Ascending aorta (tissue), 2 donors: ENCODE measurements at places on chromosomes 5 and 9. TPM values are rescaled to one million over a fixed set of nuclear protein-coding genes. Genes with fewer than 3 reads are reported as not detected.

Gene DDX4
- not detected for total RNA-seq

DNA sequence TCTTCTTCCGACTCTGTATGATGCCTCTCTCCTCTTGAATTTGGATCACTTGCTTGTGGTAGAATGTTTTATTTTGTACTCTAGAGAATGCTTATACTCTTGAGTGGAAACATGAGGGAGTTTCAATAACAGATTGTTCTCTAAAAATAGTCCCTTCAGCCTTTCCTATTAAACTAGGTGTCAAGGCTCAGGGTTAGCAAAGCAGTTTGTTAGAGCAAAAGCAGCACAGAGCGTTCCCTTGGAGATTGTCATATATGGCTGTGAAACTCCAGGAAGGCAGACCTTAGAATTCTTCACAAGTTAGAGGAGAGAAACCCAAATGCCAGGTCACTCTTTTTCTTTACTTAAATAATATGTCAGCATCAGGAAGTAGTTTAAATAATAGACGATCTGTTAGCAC, 33.0 kb downstream of the MAMDC2 start:
- no peak overlapping the region for H3K4me3 ChIP-seq
- peaks cover 17% of the 10 kb centered on the region for H3K4me1 ChIP-seq
- no peak for DNase-seq
- no peaks in the 10 kb centered on the region for H3K36me3 ChIP-seq
- H3K27ac ChIP-seq, result peak overlapping the region; percentile 73

DNA sequence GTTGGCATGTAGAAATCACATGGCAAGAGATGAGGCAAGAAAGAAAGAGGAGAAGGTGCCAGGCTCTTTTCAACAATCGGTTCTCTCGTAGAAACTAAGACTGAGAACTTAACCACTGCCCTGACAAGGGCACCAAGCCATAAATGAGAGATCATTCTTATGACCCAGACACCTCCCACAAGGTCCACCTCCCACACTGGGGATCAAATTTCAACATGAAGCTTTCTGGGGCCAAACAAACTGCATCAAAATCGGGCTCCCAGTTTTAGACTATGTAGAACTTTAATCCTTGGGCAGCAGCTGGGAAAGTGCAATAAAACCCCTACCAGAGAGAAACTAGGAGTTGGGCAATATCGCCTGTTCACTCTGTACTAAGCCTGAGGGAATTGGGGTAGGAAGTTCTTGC, 150.2 kb upstream of the CCDC152 start:
- no peak overlapping the region for H3K4me3 ChIP-seq
- H3K27me3 ChIP-seq, result no peaks in the 10 kb centered on the region
- H3K4me1 ChIP-seq, result no peaks in the 10 kb centered on the region
- no peak overlapping the region for H3K27ac ChIP-seq

Gene ECM2
- total RNA-seq, result 20.1 TPM

DNA sequence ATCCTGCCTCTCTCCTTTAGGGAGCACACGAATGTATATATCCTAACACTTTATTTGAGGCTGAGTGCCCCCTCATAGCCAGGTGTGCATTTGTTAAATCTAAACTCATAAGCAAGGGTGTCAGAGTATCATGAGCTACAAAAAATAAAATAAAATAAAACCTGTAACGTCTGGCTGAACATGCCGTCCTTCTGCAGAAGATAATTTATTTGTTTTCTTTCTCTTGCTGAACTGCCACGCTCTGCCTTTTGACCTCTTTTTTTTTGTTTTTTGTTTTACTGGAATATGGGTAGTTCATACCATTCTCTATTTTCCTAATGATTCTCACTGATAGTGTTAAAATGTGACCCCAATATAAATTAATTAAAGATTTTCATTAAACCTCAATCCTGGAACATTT, 117.7 kb upstream of the MPDZ start:
- DNase-seq, result no peak
- H3K27me3 ChIP-seq, result no peaks in the 10 kb centered on the region
- H3K36me3 ChIP-seq, result no peaks in the 10 kb centered on the region
- H3K27ac ChIP-seq, result no peak overlapping the region

GRCh38 chr9:104786293-104786692, 22.4 kb downstream of the NIPSNAP3B start:
- DNase-seq, result no peak
- H3K4me3 ChIP-seq, result no peak overlapping the region
- no peak overlapping the region for H3K27ac ChIP-seq
- H3K27me3 ChIP-seq, result no peaks in the 10 kb centered on the region

GRCh38 chr5:113187906-113188305, 211.3 kb downstream of the DCP2 start:
- no peak overlapping the region for H3K27ac ChIP-seq
- H3K27me3 ChIP-seq, result no peaks in the 10 kb centered on the region
- H3K36me3 ChIP-seq, result no peaks in the 10 kb centered on the region
- DNase-seq, result no peak

- no peak for DNase-seq
- H3K4me3 ChIP-seq, result peak overlapping the region; percentile 66
- H3K36me3 ChIP-seq, result no peaks in the 10 kb centered on the region
- no peaks in the 10 kb centered on the region for H3K4me1 ChIP-seq
- no peaks in the 10 kb centered on the region for H3K27me3 ChIP-seq
- H3K27ac ChIP-seq, result peak overlapping the region; percentile 91
Measured at GRCh38 chr9:32571969-32572899, 725 bp downstream of the NDUFB6 start.

DNA sequence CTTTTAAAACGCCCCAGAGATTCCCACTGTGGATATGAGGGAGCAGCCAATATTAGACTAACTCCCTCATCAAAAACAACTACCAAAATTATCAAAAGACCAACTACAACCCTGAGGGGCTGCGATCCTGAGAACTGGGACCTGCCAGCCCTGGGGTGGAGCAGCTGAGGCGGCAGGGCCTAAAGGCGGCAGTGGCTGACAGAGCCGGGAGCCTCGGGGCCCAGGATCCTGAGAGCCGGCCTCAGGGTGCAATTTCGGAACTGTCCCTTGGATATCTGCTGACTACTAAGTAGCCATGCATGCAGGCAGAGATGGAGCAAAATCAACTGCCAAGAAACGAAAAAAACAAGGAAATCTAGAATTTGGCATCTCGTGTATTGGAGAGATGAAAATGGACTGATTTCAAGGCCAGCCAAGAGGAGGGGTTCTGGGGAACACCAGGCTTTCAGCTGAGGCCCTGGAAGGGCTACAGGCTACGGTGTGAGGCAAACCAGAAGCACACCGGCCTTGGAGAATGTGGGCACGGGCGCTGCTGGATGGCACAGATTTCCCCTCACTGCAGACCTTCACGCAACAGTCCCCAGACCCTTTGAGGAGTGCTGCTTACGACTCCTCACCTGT, 63.6 kb upstream of the UBAC1 start:
- peaks cover 6% of the 10 kb centered on the region for H3K36me3 ChIP-seq
- peaks cover 10% of the 10 kb centered on the region for H3K4me1 ChIP-seq
- no peak for DNase-seq
- no peaks in the 10 kb centered on the region for H3K27me3 ChIP-seq

Gene COL23A1
- total RNA-seq, result 4.3 TPM

DNA sequence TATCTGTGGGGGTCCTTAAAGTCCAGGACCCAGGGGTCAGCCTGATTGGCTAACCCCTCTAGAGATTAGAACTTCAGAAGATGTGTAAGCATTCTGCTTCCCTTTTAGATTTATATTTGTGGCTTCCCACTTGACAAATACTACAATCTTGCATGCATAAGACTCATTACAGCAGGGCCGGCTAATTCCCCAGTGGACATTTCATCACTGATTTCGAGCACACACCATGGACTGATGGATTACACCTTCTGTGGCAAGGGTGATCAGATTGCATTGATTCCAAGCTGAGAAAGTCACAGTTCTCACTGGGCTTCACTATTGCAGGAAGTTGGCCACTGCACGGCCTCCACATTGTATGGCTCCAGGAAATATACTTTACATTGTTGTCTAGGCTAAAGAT, 65.8 kb upstream of the DAPK1 start:
- DNase-seq, result no peak
- H3K27ac ChIP-seq, result no peak overlapping the region
- no peaks in the 10 kb centered on the region for H3K27me3 ChIP-seq
- no peak overlapping the region for H3K4me3 ChIP-seq
- H3K36me3 ChIP-seq, result no peaks in the 10 kb centered on the region

- DNase-seq, result no peak
- peaks cover 46% of the 10 kb centered on the region for H3K36me3 ChIP-seq
- no peak overlapping the region for H3K27ac ChIP-seq
- no peaks in the 10 kb centered on the region for H3K27me3 ChIP-seq
Measured at GRCh38 chr5:68279984-68280383, 64.4 kb downstream of the PIK3R1 start.

DNA sequence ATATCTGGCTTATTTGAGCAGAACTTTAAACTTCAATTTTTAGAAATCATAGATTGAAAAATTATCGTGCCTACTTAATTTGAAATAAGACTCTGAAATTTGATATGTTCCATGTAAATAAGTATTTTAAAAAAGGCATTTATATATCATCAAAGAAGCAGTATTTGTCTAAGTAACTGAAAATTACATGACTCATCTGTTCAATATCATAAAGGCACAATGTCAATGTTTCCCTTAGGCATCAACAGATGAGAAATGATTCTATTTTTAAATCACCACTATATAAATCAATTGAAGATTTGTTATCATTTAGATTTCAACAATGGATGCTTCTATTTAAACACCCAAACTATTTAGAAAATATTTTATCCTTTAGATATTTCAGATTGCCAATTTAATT, 142.9 kb upstream of the POU5F2 start:
- peaks cover 8% of the 10 kb centered on the region for H3K36me3 ChIP-seq
- H3K27me3 ChIP-seq, result no peaks in the 10 kb centered on the region
- no peak overlapping the region for H3K4me3 ChIP-seq
- H3K4me1 ChIP-seq, result no peaks in the 10 kb centered on the region
- no peak for DNase-seq

Gene GCNT4
- 0.43 TPM for total RNA-seq

Gene KIF12
- not detected for total RNA-seq

DNA sequence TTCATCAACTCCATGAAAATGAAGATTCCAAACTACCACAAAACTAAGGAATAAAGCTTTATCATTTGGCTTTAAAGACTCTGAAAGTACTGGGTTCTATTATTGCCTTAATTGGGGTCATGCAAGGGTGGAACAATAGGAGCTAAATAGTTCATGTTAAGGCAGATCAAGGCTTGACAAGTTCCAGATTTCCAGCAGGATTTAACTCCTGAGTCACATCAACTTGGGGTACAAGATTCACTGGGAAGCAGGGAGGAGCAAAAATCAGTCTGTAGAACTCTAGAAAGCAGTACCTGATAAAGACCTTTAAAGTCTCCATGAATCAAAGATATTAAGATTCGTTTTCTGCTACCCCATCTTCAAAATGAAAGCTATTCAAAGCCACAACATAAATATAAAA, 41.9 kb upstream of the GLRX start:
- H3K27me3 ChIP-seq, result no peaks in the 10 kb centered on the region
- H3K4me3 ChIP-seq, result no peak overlapping the region
- no peaks in the 10 kb centered on the region for H3K36me3 ChIP-seq

DNA sequence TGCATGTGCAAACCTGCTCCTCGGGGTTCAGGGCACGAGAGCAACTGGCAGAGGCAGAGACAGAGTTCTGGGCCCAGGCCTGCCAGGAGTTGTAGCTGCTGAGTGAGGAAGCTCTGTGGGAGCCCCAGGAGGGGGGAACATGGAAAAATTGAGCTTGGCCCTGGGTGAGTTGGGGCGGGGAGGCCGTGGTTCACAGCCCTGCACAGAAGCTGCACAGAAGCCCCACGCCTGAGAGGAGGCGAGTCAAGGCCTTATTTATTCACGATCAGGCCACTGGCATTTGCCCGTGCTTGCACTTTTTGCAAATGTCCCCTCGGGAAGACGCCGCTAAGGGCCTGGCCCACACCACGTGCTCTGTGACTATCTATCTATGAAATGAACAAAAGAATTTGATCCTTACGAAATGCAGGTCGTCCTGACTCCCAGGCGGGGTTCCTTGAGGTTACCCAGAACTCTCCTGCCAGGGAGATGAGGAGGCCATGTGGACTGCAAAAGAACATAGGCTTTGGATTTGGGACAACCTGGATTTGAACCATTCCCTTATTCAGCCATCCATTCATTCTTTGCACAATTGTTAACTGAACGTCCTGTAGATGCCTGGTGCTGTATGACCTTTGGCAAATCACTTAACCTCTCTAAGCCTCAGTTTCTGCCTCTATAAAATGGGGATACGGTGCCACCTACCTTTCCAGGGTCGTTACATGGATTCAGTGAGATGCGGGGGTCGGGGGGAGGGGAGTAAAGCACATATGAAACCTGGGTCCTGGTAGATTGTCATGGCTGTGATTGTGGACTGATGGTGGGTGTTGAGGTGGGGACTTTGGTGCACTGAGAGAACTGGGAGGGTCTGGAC, 17.9 kb downstream of the COL27A1 start:
- no peaks in the 10 kb centered on the region for H3K27me3 ChIP-seq
- H3K36me3 ChIP-seq, result no peaks in the 10 kb centered on the region
- peaks cover 15% of the 10 kb centered on the region for H3K4me1 ChIP-seq

DNA sequence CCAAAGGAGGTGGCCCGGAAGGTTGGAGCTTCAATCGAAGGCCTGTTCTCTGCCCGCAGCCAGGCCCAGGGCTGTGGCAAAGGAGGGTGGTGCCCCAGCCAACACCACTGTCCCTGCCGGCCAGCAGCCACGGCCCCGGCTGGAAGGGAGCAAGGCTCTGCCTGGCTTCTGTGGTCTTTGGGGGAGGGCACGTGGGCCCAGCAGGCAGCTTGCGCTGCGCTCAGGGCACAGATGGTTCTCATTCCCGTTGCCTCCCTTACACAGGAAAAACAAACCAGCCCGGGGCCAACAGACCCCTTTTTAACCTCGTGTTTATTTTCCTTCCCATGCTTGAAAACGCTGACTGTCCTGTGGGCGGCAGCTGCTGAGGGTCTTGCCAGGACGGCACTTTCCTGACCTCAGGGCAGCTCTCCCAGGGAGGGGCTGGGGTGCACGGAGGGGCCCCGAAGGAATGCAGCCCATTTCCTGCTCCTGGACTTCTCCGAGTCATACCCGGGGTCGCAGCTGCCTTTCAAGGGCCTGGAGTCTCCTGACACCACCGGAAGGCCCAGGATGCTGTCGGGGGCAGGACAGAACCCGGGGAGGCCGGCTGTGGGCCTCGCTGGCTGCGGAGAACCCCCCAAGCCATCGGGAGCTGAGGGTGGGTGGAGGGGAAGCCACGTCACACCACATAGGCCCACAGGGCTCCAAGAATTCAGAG, 1.1 kb upstream of the GPSM1 start:
- H3K4me1 ChIP-seq, result peaks cover 27% of the 10 kb centered on the region
- H3K27ac ChIP-seq, result peak overlapping the region; percentile 76
- no peaks in the 10 kb centered on the region for H3K36me3 ChIP-seq

- H3K4me3 ChIP-seq, result no peak overlapping the region
- DNase-seq, result no peak
- no peaks in the 10 kb centered on the region for H3K27me3 ChIP-seq
- H3K4me1 ChIP-seq, result no peaks in the 10 kb centered on the region
- H3K36me3 ChIP-seq, result no peaks in the 10 kb centered on the region
- no peak overlapping the region for H3K27ac ChIP-seq
Measured at GRCh38 chr9:98913044-98913443, 30.7 kb upstream of the COL15A1 start.

GRCh38 chr5:31052937-31053658, 140.4 kb upstream of the CDH6 start:
- no peaks in the 10 kb centered on the region for H3K27me3 ChIP-seq
- H3K4me3 ChIP-seq, result no peak overlapping the region
- H3K27ac ChIP-seq, result no peak overlapping the region

- H3K36me3 ChIP-seq, result no peaks in the 10 kb centered on the region
- H3K27me3 ChIP-seq, result no peaks in the 10 kb centered on the region
- no peak overlapping the region for H3K4me3 ChIP-seq
- H3K4me1 ChIP-seq, result no peaks in the 10 kb centered on the region
Measured at GRCh38 chr9:126119731-126120130, 206.9 kb upstream of the MVB12B start.
